ENCODE measurements at places on chromosomes 6 and 20.

DNA sequence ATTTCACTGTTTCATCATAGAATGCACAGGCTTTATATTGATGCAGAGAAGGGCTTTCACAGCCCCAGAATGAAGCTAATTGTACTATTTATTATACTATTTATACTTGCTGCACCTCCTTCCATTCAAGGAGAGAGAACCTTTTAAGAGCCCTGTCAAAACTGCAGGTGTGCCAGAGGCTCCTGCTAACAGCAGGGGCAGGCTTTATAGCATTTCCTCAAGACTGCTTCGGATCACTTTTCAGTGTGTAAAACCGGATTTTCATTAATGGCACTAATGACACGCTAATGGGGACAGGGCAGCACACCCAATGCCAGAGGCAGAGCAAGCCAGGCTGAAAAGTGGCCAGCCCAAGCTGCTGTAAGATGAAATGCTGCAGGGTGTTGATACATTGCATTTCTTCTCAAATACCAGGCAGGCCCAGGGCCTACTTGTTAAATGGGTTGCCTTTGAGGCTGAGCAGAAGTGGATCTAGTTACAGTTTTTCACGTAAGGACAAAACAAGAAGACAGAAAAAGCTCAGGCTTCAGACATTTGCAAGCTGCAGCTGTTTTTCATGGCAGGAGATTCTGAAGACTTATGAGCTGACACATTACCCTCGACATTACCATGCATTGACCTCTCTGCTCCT, 487.7 kb upstream of the BTBD3 start:
- no peak for DNase-seq

DNA sequence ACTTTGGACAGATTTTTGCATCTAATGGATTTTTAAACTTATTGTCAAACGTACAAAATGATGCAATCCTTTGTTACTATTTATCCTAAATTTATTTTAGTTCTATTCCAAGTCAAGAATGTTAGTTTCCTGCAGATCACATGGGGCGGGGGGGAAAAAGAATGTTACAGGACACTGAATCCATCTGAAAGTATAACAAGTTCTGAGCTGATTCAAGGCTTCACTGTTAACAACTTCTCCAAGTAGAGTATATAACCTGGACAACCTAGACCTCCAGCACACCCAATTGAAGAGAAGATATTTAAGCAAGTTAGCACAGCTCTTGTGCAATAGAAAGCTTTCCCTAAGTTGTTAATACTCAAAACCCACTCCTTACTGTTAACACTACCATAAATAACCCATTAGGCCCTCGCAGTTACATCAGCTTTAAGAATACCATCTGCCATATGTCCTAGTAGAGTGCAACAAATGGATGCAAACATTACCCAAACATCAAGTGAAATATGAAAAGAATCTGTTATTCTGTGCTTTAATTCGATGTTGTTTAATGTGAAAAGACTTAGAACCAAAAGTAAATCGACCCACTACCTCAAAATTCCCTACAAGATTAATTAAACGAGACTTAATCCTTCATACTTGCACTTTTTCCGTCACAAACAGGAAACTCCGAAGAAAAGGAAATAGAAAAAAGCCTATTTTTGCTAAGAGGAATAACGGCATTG, 1.3 kb downstream of the SEC63 start:
- DNase-seq: no peak

DNA sequence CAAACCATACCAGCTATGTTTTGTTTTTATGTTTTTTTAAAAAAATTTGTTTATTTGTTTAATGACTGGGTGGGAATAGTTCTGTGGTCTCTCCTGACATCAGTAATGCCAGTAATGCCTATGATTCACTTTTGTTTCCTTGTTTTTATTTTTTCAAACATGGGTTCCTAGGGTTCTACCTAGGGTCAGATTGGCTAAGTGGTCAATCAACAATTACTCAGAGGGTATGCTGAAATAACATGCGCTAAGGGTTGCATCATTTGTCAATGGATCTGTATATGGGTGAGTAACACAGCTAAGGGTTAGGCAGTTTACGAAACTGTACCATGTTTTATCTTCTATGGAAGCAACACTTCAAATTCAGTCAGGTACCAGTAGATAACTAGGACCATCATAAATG, 583.8 kb upstream of the GJE1 start:
- no peak for DNase-seq

- DNase-seq: no peak
Observed at GRCh38 chr6:3568396-3569082, 111.7 kb upstream of the SLC22A23 start.

- DNase-seq: no peak
Observed at GRCh38 chr20:46353500-46354206, 45.4 kb upstream of the CDH22 start.

- DNase-seq: no peak
Observed at GRCh38 chr20:22825076-22825475, 210.0 kb upstream of the SSTR4 start.

- no peak for DNase-seq
Observed at GRCh38 chr6:884570-884969, 191.6 kb upstream of the EXOC2 start.

- no peak for DNase-seq
Observed at GRCh38 chr6:11397622-11398450, 139.7 kb upstream of the TMEM170B start.

- DNase-seq: no peak
Observed at GRCh38 chr6:167441715-167442206, 116.9 kb downstream of the TTLL2 start.

- no peak for DNase-seq
Observed at GRCh38 chr20:2866236-2866635, 7.0 kb upstream of the PTPRA start.

DNA sequence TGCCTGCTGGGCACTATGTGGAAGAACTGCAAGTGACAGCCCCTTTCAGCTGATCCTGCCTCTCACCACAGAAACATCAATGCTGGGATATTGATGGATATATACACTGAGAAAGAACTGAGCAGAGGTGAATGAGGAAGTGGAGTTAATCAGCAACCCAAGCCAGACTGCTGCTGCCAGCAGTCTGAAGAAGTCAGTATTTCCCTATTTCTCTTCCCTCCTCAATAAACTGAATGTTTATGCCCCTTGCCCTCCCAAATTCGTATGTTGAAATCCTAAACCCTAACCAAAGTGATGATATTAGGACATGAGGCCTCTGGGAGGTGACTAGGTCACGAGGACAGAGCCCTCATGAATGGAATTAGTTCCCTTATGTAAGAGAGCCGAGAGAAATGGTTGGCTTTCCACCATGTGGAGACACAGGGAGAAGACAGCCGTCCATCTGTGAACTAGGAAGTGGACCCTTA, 76.3 kb downstream of the CDK19 start:
- no peak for DNase-seq

DNA sequence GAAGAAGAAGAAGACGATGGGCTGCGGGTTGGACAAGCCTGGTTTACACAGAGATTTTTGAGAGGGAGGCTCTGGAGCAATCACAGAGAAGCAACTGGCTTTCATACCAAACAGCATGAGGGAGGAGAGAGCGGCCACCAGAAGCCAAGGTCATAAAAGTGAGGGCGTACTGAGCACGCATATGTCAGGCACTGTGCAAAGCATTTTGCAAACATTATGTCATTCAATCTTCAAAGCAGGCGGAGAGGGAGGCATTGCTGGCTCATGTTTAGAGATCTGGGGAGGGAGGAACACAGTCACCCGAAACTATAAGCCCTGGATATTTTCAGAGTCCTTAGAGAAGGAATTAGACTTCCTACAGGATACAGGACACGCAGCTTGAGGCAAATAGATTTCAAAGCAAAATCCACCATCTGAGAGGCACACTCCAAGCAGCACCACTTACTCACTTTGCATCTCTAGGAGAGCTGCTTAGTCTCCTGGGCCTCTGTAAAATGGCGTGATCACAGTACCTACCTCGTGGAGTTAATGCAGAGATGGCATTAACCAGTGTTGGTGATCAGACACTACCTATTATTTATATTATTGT, 24.6 kb downstream of the RAMACL start:
- DNase-seq: no peak

- DNase-seq: no peak
Observed at GRCh38 chr6:170018936-170019817, 267.8 kb downstream of the ERMARD start.

- no peak for DNase-seq
Observed at GRCh38 chr20:2902291-2902690, 29.0 kb downstream of the PTPRA start.

DNA sequence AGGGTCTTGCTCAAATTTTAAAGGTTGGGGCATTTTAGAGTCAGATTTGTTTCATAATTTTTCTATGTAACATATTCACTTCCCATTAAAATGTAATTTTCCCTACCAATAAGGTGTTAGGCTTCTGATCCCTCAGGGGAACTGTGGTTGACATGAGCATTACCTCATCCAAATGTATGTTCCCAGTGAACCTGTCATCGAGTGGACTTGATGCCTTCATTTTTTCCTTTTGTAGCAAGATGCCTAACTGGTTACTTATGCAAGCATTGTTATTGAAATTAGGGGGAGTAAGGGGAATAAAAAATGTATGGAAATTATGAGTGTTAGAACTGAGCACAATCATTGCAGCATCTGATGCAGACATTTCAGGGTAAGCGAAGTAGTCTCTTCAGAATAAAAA, 360.5 kb downstream of the BCKDHB start:
- no peak for DNase-seq

- no peak for DNase-seq
Observed at GRCh38 chr20:59692139-59692538, 87.8 kb downstream of the PHACTR3 start.

- DNase-seq: peak; percentile 53
Observed at GRCh38 chr20:36792422-36792821, 18.9 kb upstream of the DSN1 start.

DNA sequence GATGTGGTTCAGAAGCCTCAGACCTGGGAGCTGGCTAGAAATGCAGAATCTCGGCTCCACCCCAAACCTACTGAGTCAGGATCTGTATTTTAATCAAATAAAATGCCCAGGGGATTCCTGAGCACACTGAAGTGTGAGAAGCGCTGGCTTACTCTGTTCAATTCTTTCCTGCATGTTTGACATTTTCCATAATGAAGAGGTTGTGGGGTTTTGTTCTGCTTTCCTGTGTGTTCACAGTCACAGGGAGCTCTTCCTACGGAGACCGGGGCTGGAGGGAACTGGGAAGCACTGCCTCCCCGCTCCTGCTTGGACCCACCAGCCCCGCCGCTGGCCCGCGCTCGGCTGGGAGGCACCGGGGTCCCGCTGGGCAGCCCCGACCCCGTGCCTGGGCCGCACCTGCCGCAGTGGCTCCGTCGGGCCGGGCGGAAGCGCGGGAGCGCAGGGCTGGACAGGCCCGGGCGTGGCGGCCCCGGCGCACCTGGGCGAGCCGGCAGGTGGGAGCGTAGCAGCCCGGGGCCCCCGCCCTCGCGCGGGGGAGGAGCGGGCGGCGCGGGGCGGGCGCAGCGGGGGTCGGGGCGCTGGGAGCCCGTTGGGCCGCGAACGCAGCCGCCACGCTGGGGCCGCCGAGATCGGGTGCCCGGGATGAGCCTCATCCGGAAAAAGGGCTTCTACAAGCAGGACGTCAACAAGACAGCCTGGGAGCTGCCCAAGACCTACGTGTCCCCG, at the start of gene MAPK13:
MAPK13 (plus strand) TSS at position 573 of the 726 bp plus-strand sequence; CDS start at position 643, 70 bp downstream.
- no peak for DNase-seq

GRCh38 chr6:32108094-32108627, 977 bp downstream of the TNXB start:
- DNase-seq: peak; percentile 83

DNA sequence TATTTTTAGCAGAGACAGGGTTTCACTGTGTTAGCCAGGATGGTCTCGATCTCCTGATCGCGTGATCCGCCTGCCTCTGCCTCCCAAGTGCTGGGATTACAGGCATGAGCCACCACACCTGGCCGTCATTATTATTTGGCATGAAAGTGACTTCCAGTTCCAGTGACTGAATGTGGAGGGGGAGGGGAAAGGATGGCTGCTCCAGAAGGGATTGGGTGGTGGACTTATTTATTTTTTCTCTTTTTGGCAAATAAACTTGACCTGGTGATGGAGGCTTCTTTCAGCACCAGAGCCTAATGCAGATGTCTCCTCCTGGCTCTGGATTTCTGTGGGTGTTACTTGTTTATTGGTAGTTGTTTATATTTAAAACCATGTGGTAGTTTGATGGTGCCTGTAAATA, 16.9 kb upstream of the SLC22A23 start:
- DNase-seq: no peak

GRCh38 chr20:54044156-54044555, 26.2 kb downstream of the BCAS1 start:
- DNase-seq: no peak

GRCh38 chr20:47854687-47855212, 69.5 kb upstream of the SULF2 start:
- no peak for DNase-seq

DNA sequence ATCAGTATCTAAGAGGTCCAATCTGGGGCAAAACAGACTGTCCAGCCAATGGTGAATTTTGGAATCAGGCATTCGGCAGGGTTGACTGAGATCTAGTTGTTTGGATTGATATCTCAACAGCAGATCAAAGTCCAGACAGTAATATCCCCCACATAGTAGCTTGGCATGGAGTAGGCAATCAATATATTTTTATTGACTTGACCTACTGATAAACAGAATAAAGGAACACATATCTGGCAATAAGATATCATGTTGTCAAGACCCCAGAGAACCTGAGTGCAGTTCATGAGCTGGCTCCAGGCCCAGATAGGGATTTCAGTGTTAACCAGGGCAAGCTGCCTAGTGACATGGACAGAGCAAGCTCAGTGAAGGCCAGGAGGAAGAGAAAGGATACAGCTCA, 34.4 kb downstream of the TNFAIP3 start:
- DNase-seq: no peak

- peak; percentile 54 for DNase-seq
Observed at GRCh38 chr20:36117638-36118037, 36.9 kb upstream of the EPB41L1 start.

DNA sequence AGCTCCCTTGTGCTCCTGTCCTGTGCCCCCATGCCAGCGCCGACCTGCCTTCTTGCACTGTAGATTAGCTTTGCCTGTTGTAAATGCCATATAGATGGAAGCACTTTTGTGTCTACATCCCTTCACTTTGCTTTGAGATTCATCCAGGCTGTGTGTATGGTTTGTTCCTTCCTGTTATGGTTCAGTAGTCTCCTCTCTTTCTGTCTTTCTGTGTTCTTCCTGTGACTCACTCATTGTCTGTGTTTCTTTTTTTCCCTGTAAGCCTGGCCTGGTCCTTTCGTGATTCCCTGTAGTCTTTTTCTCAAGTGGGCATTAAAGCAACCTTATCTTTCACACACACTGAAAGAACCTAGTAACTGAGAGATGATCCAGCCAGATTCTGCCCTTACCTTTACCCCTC, 66.6 kb downstream of the JARID2 start:
- no peak for DNase-seq

GRCh38 chr6:161367472-161367871, 93.6 kb upstream of the AGPAT4 start:
- no peak for DNase-seq

- DNase-seq: no peak
Observed at GRCh38 chr6:32772656-32773055, 9.3 kb upstream of the HLA-DQB2 start.
